ENCODE measurements at places on chromosomes 4 and X.

GRCh38 chr4:139628184-139629012 lies 37.2 kb upstream of the MGST2 start:
- no peak for DNase-seq

- DNase-seq = no peak
These were observed 3.8 kb downstream of the VEGFC start for GRCh38 chr4:176788971-176789370.

GRCh38 chr4:131159261-131159660 lies 1989.8 kb upstream of the PCDH10 start:
- no peak for DNase-seq

DNA sequence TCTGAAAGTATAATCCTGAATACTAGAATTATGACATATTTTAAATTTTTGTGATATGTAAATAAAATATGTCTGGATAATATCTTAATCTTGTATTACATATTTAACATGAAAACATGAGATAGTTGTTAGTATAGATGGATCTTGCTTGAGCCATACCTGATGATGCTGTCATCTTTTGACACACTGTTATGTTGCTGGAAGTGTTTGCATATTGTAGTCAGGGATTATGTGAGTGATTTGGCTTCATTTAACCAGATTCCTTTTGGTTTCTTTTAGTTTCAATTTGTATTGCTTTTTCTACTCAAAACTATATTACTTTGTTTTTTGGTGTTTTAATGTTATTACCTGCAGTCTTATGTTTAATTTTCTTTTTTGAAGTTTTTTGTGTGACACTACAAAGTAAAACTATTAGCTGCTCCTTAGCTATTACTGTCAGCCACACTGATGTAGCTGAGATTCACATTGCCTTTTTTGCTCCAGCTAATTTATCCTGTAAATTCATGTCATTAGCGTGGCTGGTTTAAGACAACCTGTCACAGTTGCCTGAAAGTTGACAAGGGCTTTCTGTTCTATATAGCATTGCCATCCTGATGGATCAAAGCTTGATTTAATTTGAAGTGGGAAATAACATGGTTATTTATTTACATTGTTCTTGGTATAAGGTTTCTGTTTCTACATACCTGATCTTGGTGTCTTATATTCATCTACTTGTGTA lies 33.7 kb downstream of the METAP1 start:
- DNase-seq = no peak

- no peak for DNase-seq
These were observed 32.2 kb downstream of the RNF4 start for GRCh38 chr4:2501034-2501594.

GRCh38 chrX:632366-633042 lies 1.9 kb downstream of the SHOX start:
- no peak for DNase-seq

DNA sequence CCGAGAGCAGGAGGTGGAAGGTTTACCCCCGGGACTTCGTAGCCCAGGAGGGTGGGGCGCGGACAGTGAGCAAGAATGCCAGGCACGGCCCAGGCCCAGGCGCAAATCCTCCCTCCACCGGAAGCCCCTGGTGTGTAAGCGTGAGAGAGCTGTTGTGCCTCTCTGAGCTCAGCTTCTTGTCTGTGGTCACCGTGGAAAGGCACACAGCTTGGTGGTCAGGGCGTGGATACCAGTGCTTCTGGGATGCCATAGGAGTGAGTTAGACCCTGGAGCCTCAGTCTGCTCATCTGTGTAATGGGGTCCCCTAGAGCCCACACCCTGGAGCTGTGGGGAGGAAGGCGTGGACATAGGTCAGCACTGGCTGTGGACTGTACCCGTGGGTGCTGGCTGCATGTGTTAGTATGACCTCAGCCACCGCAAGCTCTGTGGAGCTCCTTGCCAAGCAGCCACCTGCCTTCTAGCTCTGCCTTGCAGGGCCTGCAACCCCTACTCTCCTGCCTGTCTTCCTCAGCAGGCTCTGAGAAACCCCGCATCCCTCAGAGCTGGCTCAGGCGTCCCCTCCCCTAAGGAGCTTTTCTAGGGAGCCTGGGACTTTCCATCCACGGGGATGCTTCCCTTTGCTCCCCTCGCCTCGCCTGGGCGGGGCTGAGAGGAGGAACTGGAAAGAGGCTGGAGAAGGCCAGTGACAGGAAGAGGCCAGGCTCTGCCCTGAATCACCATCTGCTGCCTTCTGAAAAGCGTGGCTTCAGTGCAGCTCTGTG lies 28.0 kb upstream of the AFAP1 start:
- DNase-seq = no peak

DNA sequence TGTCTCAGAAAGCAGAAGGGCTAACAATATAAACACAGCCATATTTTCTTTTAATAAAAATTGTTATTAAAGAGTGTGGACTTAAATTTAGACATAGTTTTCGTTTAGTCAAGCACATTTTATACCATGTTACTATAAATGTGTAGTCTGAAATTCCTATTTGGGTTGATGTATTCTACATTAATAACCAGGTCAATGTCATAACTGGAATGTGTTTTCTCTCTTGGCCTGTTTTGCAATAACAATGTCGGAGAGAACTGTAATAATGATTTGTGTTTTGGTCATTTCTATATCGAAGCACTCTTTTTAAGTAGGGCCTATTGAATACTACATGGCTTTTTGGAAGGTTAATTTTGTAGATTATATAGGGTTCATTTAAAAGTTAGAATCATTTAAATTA lies 5.5 kb downstream of the USO1 start:
- no peak for DNase-seq

- DNase-seq = peak; percentile 53
These were observed 701 bp upstream of the BCOR start for GRCh38 chrX:40098264-40099054.

DNA sequence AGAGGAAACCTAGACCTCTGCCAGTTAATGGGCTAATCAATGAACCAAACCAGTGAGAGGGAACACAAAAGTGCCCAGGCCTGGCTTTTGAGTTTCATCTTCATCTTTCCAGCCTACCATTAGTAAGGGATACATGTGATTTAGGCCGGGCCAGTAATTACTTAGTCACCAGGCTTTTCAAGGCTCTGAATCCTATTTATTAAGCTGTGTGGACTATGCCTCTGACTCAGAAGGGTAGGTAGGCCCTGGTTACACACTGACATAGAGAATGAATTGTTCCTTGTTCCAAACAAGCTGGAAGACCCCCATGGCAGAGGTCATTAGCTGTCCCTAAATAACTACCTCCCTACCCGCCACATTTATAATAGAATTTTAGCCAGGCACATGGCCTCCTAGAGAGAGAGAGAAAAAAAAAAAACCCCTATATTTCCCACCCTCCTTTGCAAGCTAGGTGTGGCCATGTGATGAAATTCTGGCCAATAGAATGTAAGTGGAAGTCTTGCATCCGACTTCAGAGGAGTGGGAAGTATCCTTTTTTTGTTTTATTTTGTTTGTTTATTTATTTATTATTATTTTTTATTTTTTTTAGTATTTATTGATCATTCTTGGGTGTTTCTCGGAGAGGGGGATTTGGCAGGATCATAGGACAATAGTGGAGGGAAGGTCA lies 112.3 kb upstream of the BCOR start:
- no peak for DNase-seq

DNA sequence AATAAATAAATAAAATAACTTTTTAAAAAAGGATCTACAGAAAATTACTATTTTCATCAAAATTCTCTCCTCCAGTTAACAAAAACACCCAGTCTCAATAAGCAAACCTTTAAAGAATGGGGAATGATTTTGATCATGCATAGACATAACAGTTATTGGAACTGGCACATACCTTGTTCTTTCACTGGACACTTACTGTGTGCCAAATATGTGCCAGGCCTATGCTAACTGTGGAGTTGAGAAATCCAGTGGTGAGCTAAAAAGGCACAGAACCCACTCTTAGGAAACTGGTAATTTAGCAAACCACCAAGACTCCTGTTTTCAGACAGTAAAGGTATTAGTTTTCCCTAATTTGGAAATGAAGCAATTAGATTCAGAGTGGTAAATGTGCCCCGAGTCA lies 39.1 kb downstream of the CLOCK start:
- DNase-seq = no peak

GRCh38 chr4:37682701-37683401 lies 3.3 kb downstream of the RELL1 start:
- no peak for DNase-seq

DNA sequence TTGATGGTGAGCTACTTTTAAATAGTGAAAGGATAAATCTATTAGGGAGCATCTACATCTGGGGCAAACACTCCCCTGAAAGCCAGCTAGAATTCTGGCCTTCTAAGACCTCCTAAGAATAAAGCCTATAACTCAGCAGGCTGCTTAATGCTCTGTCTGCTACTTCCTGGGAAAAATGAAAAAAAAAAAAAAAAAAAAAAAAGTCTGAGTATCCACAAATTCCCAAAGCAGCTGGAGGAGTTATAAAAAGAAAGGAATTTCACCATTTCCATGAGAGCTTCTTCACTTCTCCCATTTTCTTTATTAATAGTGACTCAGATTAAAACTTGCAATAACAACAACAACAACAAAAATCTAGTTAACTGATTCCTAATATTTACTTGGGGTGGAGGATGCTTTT lies 511.2 kb downstream of the INPP4B start:
- no peak for DNase-seq

DNA sequence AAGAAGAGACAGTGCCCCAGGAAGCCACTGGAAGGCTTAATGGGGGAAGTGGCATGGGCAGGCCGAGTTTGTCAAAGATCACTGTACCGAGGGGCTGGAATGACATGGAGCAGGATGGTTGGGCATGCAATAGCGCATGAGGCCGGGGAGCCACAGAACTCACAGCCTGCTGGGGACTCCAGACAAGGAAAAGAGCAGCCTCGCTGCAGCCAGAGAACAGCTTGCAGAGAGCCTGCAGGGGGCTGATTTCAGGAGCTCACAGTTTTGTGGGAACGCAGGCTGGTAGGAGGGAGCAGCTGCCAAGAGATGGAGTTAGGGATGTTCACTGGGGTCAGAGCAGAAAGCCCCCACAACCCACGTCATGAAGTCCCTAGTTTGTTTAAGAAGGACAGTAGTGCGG lies 45.4 kb downstream of the STOX2 start:
- DNase-seq = no peak

DNA sequence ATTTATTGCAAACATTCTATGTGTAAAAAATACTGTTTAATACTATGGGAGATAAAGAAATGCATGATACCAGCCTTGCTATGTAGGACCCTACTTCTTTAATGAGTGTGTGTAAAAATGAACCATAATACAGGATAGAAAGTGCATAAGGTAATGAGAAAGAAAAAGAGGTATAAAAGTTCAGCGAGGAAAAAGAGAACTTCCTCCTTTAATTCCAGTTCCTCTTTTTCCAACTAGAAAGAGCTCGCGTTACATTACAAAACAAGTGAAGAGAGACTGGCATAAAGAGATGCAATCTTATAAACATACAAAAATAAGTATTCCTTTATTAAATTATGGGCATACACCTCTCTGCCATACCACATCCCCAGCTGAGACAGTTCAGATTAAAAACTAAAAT lies 77.4 kb downstream of the ANKRD17 start:
- DNase-seq = no peak

- DNase-seq = no peak
These were observed 3.2 kb upstream of the TLR10 start for GRCh38 chr4:38785901-38786402.

- no peak for DNase-seq
These were observed 5.2 kb upstream of the SLC2A9 start for GRCh38 chr4:10026485-10026884.

DNA sequence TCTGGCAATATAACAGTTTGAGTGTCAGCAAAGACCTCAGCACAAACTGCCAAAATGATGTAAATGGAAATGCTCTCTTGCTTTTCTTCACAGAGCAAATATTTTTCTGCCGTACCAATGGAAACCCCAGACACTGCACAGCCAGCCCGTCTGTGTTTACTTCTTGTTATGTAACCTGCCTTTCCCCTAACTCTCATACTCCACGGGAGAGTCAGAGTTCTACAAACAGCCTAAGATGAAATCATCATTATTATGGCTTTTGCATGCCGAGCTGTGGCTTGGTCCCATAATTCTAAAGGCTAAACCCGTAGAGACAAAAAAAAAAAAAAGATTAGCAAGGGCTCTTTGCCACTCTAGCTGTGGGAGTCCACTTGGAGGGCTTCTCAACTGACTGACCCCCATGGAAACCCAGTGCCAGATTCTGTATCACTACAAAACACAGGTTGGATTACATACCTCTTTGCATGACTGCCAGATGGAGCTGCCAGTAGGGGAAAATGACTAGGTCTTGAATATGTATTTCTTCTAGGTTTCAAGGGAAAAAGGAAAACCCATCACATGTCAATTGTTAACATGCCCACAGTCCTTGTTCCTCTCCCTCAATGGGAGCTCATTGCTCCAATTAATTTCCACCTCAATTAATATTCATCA lies 197.2 kb upstream of the CNKSR2 start:
- DNase-seq = no peak

- no peak for DNase-seq
These were observed 170.7 kb upstream of the SMARCAD1 start for GRCh38 chr4:94036964-94037363.

DNA sequence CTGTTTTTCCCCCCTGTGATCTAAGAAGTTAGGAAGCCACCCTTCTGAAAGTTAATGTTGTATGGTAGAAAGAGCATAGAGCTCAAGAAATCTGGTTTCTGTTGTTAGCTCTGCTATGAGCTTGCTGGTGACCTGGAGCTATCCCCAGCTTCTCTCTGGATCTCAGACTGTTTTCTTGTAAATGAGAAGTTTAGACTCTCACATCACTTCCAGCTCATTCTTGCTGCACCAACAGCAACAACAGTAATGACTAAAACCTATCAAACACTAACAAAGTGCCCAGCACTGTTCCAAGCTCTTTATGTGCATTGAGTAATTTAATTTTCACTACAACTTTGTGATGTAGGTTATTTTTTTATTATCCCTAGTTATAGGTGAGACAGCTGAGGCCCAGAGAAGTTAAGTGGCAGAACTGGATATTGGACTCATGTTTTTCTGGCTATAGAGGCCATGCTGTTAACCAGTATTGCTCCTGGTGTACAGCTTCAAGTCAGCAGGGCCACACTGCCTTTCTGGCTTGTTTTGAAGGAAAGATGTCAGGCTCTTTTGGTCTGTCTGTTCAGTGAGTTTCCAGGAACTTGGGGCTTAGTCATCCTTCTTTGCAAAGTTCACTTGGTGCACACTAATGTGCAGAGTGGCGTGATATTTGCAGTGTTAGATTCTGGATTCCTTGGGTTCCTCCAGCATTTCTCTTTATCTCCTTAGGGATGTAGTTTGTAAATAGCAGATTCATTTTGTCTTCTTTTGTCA lies 27.8 kb upstream of the TMEM164 start:
- DNase-seq = no peak

- no peak for DNase-seq
These were observed 106.4 kb downstream of the PHKA2 start for GRCh38 chrX:18877469-18877868.

- DNase-seq = no peak
These were observed 78.3 kb downstream of the GASK1B start for GRCh38 chr4:158094413-158095134.

- DNase-seq = peak; percentile 1
These were observed 39.3 kb upstream of the IQSEC2 start for GRCh38 chrX:53320543-53321229.

- no peak for DNase-seq
These were observed 51.7 kb upstream of the AP1S2 start for GRCh38 chrX:15906041-15906943.
